CD4-positive, alpha-beta T cell (primary cell): ENCODE measurements at places on chromosomes 3 and 15. TPM values are rescaled to one million over a fixed set of nuclear protein-coding genes. Genes with fewer than 3 reads are reported as not detected.

The MEIS2 gene
- not detected for total RNA-seq

The SERPINI2 gene
- total RNA-seq = not detected

The TM6SF1 gene
- total RNA-seq = not detected

The FAIM gene
- total RNA-seq = 1.5 TPM

The GHRL gene
- total RNA-seq = 1.1 TPM
